ENCODE measurements at places on chromosomes 3 and 15.

- DNase-seq = no peak
Measured at GRCh38 chr3:64049136-64049535, 25.8 kb upstream of the PSMD6 start.

DNA sequence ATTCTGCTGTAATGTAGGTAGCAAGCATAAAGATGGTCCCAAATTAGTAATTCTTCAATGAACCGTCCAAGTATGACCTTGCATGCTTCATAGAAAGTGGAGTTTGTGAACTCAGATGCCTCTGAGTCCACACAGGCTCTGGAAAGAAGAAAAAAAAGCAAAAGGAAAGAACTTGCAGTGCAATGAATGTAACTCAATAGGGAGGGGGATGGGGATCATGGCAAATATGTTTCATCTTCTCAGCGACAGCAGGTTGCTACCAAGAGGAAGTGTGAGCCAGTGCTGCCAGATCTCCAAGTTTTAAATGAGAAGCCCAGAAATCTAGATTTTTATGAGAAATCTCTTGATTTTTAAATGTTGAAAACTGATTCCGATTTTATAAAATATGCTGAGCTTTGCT is 50.3 kb downstream of the IL20RB start:
- no peak for DNase-seq

- no peak for DNase-seq
Measured at GRCh38 chr3:8887435-8888300, 75.6 kb downstream of the RAD18 start.

- no peak for DNase-seq
Measured at GRCh38 chr3:143132246-143132980, 12.8 kb downstream of the CHST2 start.

GRCh38 chr3:16442730-16443129 is 70.8 kb downstream of the RFTN1 start:
- no peak for DNase-seq

GRCh38 chr15:89646416-89647141 is 8.7 kb downstream of the KIF7 start:
- DNase-seq = no peak

DNA sequence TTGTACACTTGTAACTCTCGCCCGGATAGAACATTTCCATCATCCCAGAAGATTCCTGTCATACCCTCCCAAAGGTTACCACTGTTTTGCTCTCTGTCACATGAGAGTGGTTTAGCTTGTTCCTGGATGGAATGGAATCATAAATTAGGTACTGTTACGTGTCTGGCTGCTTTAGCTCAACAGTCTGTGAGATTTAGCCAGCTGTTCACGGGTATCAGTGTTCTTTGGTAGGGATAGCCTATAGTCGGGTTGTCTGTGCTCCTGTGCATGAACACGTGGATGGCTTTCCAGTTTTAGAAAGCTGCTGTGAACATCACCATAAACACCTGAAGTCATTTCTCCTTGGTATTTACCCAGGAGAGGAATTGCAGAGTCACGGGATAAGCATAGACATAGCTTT is 58.2 kb upstream of the NR2C2 start:
- DNase-seq = no peak

DNA sequence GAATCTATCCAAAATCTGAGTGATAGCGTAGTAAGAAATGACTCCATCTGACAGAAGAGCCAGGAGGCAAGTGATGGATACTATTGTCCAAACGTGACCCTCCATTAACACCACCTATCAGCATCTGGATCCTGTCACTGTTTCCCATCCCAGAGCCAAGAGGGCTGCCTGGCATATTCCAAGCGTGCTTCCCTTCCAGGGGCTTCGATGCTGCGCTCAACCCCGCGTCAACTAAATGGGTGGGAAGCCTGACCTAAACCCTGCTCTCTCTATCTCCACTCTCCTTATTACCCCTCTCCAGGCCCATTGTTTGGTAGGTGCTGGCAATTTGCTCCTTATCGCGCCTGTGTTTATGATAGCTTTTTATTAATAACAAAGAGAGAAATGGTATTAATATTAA is 83.2 kb downstream of the NR2F2 start:
- DNase-seq = no peak

DNA sequence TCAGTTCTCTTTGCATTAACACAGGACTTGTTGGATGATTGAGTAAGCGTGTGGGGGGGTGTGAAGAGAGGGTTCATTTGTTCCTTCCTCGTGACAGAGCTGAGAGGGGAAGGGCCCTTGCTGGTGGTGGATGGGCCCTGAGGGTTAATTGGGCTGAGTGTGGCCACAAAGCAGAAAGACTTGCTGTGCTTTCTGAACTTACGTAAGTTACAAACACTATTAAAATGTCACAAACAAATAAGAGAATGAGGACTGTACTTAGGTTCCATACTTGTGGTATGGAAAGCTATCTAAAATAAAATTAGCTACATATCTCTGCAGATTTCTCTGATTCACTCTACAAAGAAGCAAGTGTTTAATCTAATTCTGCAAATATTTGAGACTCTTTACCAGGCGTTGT is 231.3 kb downstream of the LPP start:
- no peak for DNase-seq

DNA sequence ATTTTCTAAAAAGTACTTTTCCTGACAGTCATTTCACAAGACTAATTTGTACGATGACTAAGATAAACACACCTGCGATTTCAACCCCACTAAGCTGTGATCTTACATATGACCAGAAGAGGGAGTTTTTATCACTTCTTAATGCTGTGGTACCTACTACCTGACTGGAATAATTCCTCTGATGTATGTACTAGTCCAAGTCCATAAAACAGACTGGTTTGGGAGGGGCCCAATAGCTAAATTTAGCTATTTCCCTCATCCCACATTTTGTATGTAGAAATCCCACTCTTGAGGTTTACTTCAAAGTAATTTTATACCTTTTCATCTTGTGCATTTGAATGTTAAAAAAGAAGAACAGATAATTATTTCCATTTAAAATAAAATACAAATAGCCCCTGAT is 49.7 kb upstream of the SCAANT1 start:
- DNase-seq = peak; percentile 76

DNA sequence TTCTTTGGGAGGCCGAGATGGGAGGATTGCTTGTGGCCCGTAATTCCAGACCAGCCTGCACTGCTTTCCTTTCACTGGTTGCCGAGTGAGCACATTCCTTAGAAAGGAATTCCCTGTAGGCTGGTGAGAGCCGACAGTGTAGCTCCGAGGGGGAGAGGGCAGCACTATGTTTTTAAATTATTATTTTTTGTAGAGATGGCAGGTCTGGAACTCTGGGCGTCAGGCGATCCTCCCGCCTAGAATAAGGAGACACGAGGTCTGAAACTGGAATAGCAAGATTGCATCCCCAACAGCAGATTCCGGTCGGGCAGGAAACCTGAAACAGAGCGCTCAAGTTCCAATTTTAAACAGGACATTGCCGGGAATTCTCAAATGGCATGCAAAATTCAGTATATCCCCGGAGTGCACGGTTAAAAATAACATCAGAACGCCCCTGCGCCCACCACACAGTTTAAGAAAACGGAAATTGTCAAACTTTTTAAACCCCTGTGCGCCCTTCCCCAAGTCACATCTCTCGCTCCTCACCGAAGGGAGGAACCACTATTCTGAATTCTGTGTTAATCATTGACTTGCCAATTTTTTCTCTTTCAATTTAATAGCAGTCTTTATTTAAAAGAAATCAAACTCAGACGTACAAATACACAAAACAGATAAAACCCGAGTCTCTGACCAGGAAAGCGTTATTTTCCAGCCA is 643 bp upstream of the RNU5B-1 start:
- peak; percentile 58 for DNase-seq

- no peak for DNase-seq
Measured at GRCh38 chr3:183435661-183436060, 7.2 kb upstream of the MCF2L2 start.

DNA sequence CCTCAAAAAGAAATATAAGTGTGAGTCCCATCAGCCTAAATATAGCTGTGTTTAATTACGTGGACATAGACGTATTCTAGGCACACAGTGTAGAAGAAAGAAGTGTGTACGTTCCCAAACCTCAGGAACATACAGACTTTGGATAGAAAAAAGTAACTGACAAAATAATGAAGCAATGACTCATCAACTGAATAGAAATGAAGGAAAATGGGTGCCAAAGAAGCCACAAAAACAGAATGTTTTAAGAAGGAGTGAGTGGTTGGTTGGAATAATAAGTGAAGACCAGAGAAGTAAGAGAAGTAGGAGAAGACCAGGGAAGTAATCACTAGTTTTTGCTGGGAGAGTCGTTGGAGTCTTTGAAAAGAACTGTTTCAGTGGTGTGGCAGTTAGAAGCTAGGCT is 518.1 kb downstream of the ROBO1 start:
- no peak for DNase-seq

GRCh38 chr15:39411102-39411989 is 169.5 kb upstream of the THBS1 start:
- no peak for DNase-seq

- DNase-seq = no peak
Measured at GRCh38 chr3:165868088-165868487, 30.9 kb upstream of the BCHE start.

DNA sequence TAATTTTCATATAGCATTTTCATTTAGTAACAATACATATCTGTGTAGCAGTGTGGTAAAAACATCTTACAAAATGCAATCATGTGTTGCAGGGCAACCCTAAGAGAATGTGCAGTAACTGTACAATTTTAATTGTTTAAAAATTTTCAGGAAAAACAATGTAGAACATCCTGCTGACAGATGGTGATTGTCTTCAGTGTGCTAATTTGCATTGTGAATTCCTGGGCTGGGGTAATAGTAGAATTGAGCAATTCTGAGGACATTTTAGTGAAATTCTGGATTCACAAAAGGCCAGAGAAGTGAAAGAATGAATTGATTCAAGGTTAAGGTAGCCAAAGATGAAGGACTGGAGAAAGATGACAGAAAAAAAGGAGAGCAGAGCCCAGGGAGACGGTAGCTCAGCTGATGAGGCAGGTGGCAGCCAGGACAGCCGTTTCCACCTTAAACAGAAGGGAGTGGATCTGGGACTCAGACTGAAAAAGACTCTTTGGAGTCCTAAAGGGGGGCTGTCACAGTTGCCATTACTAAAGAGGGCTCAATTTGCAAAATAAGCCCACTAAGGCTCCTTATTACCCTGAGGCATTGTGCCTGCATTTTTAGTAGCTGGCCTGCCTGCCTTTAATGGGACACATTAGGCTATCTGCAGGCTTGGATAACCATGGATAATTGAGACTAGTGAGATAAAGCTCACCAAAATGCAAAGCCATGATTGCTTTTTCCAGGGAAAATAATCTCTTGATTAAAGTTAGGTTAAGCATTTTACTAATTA is 8.6 kb downstream of the MAP3K13 start:
- DNase-seq = no peak

DNA sequence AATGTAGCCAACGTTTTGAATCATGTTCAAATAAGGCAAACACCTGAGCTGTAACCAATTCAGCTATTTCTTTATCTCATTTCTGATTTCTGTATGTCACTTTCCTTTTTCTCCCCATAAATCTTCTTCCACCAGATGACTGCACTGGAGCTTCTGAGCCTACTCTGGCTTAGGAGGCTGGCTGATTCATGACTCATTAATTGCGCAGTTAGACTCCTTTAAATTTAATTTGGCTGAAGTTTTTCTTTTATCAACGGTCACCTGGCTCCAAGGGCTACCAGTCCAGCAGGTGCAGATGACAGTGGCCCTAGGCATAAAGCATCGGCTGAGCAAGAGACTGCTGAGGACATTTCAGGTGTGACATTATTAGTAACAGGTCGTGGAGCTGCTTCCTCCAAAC is 39.6 kb upstream of the ITGA11 start:
- DNase-seq = no peak

- no peak for DNase-seq
Measured at GRCh38 chr3:11734-12133, 184.8 kb upstream of the CHL1 start.

GRCh38 chr15:95446854-95447253 is 883.6 kb upstream of the NR2F2 start:
- no peak for DNase-seq

DNA sequence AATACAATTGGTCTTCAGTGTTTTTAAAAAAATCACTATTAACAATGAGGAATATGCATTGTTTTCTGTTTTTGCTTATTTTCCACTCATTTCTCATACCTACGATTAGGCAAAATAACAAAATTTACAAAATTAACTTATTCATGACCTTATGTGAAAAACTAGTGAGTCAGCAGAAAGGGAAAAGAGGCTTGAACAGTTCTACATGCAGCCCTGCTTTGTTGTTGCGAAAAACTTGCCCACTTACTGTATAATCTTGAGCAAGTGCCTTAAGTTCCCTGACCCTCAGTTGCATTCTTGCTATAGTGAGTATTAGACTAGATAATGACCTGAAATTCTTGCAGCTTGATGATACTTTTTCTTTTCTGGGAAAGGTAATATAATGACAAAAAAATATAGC is 551.1 kb upstream of the BCHE start:
- no peak for DNase-seq
